ENCODE measurements at places on chromosomes 11 and 22.

- no peak for DNase-seq
Measured at GRCh38 chr11:109586789-109587188, 164.8 kb downstream of the C11orf87 start.

DNA sequence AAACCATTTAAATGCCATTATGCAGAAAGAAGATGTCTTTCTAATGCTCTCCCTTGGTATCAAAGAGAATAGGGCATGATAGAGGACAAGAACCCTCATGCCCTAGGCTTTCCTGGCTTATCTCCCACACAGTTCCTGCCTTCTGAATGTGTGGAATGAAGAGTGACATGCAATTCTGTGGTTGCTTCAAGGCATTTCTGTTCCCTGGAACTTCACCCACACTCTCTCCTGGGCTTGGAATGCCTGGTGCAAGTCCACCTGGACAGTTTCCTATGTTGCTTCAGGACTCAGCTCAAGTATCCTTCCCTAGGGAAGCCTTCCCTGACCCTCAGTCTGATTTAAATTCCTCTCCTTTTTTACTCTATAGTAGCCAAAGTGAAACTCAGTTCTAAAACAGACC lies 53.8 kb upstream of the DRD2 start:
- DNase-seq = no peak

DNA sequence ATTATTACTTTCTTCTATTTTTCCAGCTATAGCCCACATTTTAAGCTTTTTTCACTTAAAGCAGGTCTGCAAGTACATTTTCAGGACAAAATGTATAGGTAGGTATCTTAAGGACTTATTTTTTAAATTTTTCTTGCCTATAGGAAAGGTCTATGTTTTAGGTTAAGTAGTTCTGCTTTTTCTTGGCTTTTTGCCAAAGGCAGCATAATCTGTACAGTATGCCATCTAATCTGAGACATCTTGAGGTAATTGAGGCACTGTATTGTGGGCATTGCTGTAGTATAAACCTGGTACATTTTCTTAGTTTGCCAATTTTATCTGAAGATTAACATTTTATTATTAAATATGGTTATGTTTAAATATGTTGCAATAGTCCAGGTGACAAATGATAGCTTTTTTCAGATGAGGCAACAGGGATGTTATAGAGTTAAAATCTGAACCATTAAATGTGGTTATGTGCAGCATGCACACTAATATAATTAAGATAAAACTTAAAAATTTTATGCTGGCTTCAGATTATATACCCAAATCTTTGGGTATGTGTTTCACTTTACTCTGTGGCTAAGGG lies 42.9 kb downstream of the QSER1 start:
- no peak for DNase-seq

GRCh38 chr22:48754611-48755058 lies 1073.0 kb downstream of the BRD1 start:
- DNase-seq = no peak

DNA sequence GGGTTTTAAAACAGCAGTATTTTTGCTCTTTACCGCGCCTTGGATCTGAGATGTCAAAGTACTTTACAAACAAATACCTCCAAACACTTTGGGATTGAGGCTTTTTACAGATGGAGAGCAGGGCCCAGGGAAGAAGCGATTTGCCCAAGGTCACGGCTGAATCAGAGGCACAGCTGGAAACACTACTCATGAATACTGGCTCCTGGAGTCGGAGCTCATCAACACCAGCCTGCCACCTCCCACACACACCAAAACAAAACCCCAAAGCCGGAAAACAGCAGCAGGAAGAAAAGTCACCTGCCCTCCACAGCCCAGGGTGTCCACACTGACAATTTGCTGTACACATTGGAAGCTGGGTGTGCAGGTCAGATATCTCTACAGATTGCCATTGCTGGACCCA lies 339.4 kb downstream of the CADM1 start:
- no peak for DNase-seq

DNA sequence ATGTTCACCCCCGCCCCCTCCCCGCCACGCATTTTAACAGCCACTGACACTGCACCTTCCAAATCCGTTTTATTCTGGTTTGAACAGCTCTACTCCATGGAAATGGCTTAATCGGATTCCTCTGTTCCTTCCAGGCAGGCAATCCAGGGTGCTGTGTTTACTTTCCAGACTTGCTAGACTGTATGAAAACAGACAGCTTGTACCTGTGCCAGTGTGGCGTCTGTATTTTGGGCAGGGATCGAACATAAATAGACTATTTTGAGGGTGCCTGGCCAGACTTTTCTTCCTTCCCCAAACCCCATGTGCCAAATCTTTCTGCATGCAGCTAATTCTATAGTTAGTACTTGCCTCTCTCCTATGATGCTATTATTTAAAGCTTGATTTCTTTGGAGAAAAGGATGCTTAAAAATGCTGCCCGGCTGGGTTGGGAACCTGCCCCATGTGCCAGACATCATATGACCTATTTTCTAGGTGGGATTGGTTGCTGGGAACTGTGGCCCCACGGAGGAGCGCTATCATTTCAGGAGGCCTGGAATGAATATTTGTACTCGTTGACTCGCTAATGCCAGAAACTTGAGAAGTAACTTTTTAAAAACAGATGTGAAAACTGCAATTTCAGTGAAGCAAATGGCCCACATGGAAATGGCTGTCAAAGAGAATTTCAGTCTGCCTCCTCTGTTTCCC lies 814.8 kb downstream of the BRD1 start:
- no peak for DNase-seq

- DNase-seq = no peak
Measured at GRCh38 chr11:26219183-26220117, 112.5 kb upstream of the ANO3 start.

DNA sequence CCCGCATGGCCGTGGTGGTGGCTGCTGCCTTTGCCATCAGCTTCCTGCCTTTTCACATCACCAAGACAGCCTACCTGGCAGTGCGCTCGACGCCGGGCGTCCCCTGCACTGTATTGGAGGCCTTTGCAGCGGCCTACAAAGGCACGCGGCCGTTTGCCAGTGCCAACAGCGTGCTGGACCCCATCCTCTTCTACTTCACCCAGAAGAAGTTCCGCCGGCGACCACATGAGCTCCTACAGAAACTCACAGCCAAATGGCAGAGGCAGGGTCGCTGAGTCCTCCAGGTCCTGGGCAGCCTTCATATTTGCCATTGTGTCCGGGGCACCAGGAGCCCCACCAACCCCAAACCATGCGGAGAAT lies 10.9 kb upstream of the ARHGEF17 start:
- DNase-seq = no peak

DNA sequence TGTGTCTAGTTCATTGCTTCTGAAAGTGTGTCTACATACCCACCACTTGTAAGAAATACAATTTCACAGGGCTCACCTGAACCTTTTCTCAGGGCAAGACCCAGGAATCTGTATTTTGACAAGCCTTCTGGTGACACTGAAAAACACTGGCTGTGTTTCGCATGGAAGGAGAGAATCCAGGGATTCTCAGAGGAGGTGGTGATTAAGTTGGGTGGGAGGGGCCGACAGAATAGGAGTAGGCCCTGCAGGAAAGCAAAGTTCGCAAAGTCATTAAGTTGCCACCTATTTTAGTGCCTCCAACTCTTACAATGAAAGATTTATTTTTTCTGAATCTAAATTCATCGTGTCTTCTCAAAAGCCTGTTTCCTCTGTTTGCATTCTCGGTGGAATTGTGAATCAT lies 186.8 kb downstream of the FAT3 start:
- no peak for DNase-seq

DNA sequence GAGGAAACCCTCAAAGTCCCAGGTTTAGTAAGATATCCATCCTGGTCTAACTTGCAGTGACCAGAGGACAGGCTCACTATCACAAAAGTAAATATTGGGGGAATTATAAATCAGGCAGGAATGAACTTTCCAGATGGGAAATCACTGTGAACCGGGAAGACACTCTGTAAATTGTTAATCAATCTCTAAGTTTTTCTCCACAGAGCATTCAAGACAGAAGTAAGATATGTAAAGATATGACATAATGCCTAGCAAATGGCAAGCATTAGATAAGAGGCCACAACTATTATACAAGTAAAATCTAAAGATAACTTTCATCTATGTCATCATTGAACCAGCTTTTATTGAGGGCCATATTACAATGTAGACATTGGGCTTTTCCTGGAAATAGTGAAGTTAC lies 35.3 kb upstream of the LRRC4C start:
- DNase-seq = no peak

- no peak for DNase-seq
Measured at GRCh38 chr11:59598961-59599360, 16.6 kb downstream of the OSBP start.

- no peak for DNase-seq
Measured at GRCh38 chr11:696955-697491, 1.4 kb downstream of the TMEM80 start.

GRCh38 chr11:118633979-118634378 lies 26.6 kb downstream of the PHLDB1 start:
- DNase-seq = no peak

DNA sequence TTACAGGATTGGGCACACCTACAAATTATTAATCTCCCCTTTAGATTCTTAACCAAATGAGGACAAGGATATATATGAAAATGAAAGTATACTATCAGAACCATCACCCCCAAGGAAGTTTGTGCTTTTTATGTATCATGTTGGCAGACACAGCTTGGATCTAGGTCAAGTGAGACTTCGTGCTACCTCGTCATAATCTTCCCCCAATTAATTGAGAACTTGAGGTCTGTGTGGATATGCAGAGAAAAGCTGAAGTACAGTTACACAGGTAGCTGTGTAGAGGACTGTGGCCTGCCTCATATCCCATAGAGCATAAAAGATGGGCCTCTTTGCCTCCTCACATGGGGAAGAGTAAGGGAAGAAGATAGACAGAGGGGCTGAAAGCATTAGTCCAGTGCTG lies 45.6 kb downstream of the DNHD1 start:
- DNase-seq = no peak

DNA sequence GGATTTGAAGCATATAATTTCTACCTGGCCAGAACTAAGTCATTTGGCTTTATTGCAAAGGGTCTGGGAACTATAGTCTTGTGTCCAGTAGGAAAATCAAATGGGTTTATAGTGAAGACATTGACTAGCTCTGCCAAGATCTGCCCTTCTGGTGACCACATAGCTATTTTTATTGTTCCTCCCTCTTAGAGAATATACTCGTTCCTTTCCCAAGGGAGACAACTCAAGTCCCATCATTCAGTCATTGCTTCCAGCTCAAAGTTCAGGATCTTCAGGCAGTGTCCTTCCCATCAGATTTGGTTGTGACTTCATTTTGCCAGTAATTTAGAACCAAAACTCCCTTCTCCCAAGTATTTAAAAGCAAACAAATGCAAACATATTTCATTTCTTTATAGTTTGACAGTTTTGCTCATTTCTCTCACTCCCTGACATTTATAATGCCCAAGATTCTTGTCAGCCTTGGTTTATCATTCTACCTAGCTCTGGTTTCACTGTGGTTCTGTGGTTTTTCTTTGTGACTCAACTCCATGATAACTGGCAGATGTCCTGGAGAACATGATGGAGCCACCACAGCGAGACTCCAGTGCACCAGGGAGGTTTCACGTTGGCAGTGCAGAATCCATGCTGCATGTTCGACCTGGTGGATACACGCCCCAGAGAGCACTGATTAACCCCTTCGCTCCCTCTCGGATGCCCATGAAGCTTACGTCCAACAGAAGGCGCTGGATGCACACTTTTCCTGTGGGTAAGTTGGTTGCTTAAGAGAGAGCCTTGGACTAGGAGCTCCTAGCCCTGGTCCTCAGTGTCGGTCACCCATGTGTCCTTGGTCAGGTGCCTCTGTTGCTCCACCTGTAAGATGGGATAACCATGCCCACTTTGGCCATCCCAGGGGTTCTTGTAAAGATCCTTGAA lies 64.9 kb downstream of the DEPDC5 start:
- no peak for DNase-seq

DNA sequence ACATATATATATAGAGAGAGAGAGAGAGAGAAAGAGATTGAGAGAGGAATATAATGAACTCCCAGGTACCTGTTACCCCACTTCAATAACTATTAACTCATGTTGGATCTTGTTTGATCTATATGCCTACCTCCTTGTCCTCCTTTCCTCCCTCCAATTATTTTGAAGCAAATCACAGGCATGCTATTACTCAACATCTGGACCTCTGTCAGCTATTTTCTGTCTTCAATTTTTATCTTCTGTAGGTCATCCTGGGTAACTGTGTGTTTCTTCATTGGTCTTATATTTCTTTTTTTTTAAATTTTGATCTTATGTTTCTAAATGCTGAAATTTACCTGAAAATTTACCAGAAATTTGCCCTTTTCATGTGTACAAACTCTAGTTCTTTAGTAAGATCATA lies 24.8 kb downstream of the UVRAG start:
- DNase-seq = no peak

DNA sequence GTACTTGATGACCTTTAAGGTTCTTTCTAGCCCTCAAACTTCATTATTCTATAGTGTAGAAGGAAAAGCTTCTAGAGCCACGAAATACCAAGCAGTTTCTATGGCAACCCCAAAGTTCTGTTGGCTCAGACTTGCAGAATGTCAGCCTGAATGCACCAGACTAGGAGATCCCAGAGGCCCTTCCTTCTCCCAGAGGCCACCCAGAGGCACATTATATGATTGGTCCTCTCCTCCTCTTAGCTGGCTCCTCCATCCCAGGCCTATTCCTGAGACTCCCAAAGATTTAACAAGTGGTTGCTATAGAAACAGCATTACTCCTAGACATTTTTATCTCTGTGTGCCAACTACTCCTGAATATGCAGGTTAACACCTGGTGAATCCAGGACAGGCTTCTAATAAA lies 69.2 kb upstream of the CCDC90B start:
- DNase-seq = no peak

DNA sequence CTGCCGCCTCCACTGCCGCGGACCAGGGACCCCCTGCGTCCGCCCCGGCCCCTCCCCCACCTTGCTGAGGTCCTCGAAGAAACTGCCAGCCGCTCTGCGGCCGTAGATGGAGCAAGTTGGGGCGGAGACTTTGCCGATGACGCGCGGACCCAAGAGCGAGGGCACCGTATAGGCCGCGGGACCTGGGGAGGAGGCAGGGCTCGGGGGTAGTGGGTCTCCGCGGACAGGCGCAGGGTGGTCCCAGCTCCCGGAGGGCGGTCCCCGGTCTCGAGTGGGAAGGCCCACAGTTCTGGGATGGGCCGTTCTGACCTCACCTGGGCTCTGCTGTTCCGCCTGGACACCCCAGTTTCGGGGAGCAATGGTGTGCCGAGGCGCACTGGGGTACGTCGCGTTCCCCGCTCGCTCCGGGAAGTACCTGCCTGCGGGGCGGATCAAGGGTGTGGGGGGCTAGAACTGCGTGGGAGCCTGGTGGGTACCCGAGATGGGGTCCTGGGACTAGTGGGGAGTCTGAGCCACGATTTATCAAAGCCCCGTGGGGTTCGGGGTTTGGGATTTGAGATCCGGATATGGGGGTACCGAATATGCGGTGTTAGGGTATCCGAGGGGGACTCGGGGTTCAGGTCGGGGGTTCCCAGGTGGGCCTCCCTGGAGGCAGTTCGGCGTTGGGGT lies 1.2 kb upstream of the TYMP start:
- peak; percentile 17 for DNase-seq

Measured in NCI-H1436 treated with DMSO at 0.1 percent for 48 hours (cell line).